Activated CD8-positive, alpha-beta T cell treated with anti-CD3 and anti-CD28 coated beads for 36 hours (primary cell): ENCODE measurements at places on chromosomes 6 and 20. TPM values are rescaled to one million over a fixed set of nuclear protein-coding genes. Genes with fewer than 3 reads are reported as not detected.

DNA sequence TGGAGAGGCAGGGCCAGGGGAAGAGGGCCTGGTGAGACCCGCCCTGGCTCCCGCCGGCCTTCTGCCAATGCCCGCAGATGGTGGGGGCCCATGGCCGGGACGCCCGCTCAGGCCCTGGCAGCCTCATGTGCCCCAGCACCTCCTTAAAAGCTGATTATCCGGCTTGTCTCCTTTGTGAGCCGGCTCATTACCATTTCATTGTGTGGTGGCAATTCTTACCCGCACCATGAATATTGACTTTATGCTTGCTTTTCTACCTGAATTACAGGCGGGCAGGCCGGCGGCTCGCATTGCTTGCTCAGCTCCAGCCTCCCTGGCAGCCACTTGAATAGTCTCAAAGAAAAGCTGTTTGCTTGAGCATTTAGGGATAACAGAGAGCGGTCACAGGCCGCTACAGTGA lies 120.0 kb upstream of the JAG1 start:
- DNase-seq, result no peak

GRCh38 chr6:106913111-106913510 lies 61.4 kb downstream of the CD24 start:
- no peak for DNase-seq

GRCh38 chr20:4470375-4470774 lies 251.3 kb upstream of the PRND start:
- no peak for DNase-seq

GRCh38 chr6:56951049-56951831 lies 3.7 kb upstream of the BEND6 start:
- no peak for DNase-seq

GRCh38 chr6:105321728-105322127 lies 81.2 kb downstream of the PREP start:
- no peak for DNase-seq

DNA sequence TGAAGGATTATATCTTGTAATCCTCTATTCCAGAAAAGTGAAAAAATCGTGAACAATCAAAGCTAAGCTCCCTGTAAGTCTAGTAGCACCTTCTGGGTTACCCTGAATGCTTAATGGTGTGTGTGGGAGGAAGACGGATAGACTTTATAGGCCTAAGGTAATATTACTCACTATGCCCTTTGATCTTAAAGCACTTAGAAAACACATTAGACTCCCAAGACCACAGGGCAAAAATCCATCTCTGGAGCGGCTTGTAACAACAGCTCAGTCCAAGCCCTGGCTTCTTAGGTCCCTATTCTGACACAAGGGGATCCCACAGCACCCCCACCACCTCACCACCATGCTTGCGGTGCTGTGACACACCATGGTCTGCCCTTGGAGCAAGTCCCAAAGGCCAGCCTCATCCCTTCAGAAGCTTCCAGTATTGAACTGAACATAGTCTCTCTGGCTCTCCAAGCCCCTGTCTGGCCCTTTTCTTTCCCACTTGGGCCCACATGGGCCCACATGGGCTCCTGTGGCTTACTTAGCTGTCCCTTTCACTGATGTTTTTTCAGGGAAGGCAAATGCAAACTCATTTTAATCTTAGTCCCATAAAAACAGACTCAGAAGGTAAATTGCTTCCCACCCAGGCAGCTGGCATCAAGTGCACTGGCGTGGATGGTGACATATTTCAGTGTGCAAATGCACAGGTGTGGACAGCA lies 28.3 kb downstream of the C6orf132 start:
- no peak for DNase-seq

DNA sequence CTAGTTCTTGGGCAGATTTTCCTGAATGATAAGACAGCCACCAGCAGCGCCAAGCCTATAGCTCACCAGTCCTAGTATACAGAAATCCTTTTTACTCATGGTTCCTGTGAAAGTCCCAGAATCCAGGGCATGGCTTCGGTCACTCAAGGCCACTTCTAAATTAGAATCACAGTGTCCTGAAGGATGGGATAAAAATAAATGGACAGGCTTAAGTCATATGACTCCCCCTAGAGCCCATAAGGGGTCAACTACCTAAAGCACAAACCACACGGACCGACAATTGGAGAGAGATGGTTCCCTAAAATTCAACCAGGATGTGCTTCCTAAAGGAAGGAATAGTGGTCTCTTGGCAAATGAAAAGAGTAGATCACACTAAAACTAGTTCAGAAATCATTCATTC lies 404.1 kb upstream of the PLCB4 start:
- DNase-seq, result no peak

GRCh38 chr6:139990026-139990686 lies 615.7 kb upstream of the CITED2 start:
- DNase-seq, result no peak

DNA sequence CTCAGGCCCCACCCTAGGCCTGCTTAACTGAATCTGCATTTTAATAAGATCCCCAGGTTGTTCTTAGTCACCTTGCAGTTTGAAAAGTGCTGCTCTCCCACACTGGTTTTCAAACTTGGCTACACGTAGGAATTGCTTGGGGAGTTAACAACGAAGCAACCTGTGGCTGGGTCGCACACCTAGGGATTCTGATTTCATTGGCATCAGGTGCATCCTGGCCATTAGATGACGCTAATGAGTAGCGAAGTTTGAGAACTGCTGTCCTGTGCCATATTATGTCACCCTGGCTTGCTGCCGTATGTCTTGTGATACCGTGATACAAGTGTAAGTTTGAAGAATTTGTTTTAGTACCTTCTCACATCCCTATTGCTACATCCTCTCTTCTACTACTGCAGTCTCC lies 28.2 kb upstream of the FUCA2 start:
- DNase-seq, result no peak

- no peak for DNase-seq
These were observed 29.3 kb upstream of the PDYN start for GRCh38 chr20:2023151-2023550.

RIPOR3 gene
- not detected for total RNA-seq

ITPA gene
- 66.9 TPM for total RNA-seq

SLPI gene
- total RNA-seq, result not detected

DEFB124 gene
- total RNA-seq, result not detected

TAAR5 gene
- total RNA-seq, result not detected

NKAIN4 gene
- total RNA-seq, result not detected

METTL24 gene
- total RNA-seq, result not detected

DDO gene
- total RNA-seq, result not detected
